ENCODE measurements at places on chromosomes 2 and 18.
A peak's percentile ranks its signal among the peaks of the same experiment; 100 is the strongest.

GRCh38 chr2:160022162-160022561 is 40.3 kb downstream of the PLA2R1 start:
- DNase-seq, result no peak

DNA sequence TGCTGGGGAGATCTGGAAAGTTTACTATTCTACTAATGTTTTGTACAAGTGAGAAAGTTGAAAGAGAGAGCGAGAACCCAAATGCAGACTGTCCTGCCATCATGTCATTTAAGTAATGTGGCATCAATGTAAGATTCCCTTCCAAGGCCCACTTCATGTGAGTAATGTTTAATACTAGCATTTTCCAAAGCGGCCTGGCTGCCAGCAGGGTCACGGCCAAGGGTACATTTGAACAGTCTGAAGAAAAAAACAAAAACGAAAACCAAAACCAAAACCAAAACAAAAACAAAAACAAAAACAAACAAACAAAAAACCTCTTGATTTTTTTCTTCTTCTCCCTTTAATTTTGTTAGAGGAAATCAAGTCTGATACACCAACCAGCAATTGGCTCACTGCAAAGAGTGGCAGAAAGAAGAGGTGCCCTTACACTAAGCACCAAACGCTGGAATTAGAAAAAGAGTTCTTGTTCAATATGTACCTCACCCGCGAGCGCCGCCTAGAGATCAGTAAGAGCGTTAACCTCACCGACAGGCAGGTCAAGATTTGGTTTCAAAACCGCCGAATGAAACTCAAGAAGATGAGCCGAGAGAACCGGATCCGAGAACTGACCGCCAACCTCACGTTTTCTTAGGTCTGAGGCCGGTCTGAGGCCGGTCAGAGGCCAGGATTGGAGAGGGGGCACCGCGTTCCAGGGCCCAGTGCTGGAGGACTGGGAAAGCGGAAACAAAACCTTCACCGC is 2.2 kb downstream of the HOXD10 start:
- no peak for DNase-seq

DNA sequence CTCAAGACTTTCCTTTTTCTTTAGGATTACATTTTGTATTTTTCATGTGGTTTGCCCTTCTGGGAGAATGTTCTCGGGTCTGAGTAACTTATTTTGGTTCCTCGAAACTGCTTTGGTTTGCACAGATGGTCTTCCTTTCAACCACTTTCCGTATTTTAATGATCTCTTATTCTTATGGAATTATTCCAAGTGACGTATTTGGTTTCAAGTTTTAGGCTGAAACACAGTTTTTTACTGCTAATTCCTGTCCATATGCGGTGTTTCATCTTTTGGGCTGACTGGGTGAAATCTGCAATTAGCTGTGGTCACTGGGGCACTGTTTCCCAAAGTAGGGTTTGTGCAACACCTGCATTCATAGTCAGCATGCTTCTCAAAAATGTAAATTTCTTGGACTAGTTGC is 122.7 kb downstream of the CAPN13 start:
- DNase-seq, result no peak

DNA sequence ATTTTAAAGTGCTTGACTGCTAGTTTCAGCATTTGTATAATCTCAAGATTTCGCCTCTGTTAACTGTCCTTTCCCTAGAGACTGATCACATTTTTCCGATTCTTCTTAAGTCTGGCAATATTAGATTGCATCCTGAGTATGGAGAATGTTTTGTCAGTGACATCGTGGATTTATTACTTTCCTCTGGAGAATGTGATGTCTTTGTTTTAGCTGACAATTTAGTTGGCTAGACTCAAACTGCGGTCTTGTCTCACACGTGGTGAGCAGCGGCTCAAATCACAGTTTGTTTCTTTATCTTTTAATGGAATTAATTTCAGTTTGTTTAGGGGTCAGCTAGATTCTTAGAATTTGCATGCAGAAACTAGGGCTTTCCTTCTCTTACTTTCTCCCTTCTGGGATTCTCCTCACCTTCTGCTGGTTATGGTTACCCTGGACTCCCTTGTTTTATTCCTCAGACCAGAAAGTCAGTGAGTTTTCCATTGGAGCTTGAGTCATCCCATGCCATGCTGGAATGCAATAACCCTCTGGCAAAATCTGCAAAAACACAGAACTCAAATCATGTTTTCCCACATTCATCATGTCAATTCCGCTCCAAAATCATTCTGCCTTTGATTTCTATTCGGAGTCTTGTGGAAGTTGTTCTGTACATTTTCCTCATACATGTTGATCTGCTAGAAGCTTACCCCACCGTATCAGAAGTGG is 327.2 kb upstream of the TRIB2 start:
- peak; percentile 7 for DNase-seq

GRCh38 chr2:138493334-138493733 is 8.2 kb upstream of the SPOPL start:
- DNase-seq, result peak; percentile 33

GRCh38 chr2:30356776-30357175 is 90.3 kb upstream of the LCLAT1 start:
- DNase-seq, result no peak

DNA sequence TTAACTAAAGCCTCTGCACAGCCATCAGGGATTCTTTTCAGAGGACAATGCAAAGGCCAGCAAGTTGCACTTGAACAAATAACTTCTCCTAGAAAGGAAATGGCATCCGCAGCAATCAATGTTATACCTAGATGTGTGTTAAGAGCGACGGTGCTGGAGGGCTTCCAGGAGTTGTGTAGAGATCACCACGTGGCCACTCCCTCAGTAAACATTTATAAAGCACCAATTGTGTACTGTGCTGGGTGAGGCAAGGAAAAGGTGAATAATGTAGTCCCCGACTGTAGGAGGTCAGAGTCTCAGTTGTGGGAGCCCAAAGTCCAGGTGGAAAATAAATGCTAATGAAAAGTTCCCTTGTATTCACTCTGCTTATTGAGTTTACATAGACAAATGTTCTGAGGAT is 135.0 kb downstream of the ALK start:
- peak; percentile 9 for DNase-seq

DNA sequence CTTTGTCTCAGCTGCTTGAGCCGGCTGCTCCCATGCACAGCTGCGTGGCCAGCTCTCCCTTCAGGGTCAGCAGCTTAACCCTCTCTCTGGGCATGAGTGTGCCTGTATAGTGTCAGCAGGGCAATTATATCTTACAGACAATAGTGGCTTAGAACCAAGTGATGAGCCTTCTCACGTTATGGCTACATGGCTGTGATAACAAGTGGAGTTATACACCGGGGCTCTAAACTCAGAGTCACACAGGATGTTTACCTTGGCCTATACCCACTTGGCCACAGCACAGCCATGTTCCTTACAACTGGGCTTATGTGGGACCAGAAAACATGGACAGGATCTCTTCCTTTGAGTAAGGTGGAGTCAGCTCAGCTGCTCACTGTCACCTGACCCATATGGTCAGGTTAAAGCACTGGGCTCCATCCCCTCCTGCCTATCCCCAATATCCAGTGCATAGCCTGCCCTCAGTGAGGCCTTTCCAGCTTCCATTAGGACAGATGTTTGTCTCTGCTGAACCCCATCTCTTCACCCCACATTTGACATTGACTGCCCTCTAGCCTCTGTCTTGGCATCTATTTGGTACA is 294.2 kb upstream of the NCKAP5 start:
- no peak for DNase-seq

DNA sequence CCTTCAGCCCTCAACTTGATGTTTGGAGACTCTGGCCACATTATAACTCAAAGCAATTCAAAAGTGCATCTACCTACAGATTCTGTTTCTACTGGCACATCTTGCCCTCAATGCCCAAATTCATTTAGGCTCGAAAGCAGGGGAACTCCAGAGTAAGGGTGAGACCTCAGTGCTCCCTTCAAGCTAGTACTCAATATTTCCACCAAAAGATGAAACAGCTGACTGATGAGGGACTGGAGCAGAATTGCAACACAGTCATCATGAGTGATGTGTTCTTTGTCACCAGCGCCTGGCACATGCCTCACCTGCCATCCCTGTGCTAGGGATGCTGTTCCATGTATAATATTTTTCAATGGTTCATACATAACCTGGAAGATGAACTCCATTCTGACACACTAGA is 247.3 kb downstream of the DSEL start:
- no peak for DNase-seq

DNA sequence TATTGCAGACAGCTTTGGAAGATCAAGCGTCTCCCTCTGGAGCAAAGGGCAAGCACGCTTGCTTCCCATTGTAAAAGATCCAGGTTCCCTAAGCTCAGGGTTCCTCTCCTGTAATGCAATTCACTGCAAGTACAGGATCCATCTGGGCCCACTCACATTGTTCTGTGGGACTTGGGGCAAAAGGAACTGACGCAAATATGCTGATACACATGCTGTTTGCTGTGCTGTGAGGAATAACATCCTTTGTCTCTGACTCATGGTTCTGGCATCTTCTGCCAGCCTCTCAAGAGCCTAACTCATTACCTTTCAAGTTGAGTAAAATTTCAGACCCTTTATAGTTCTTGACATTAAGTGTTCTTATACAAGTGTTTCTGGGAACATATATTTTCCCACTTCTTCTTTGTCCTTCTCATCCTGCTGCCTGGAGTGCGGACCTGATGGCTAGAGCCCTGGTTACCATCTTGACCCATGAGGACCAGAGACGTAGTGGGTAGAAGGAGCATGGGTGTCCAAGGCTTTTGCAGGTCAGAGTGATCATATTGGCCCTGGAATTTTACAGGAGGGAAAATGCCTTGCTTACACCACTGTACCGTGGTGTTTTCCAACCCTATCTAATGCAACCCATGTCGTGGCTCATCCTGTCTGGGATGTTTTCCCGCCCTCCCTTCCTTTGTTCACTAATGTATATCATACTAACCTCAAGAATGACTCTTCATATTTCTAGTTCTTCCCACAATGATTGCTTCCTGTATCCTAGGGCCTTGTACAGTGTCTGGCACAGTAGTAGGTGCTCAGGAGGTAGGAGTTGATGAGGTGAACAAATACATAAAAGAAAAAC is 145.7 kb upstream of the GLI2 start:
- peak; percentile 96 for DNase-seq

DNA sequence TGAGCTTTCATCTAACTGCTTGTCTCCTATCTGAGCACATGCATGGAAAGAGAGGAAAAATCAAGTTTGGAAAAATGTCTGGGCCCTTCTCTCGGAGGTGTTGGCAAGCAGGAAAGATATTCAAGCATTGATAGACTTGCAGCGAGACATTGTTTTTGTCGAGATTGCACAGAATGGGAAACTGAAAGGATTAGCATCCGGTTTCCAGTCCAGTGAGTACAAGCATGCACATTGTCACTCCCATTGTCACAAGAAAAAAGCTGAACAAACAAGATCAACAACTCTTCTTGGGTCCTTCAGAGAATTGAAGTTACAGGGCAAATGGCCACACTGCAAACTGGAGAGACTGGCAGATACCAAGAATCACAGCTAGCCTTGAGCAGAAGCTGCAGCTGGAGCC is 19.6 kb upstream of the MC5R start:
- no peak for DNase-seq

- no peak for DNase-seq
These were observed 115.9 kb upstream of the CD302 start for GRCh38 chr2:159913900-159914299.

GRCh38 chr2:29753671-29754444 is 167.5 kb downstream of the ALK start:
- DNase-seq, result no peak

GRCh38 chr2:153497938-153498629 is 19.5 kb upstream of the RPRM start:
- DNase-seq, result no peak

GRCh38 chr2:113838277-113838676 is 51.6 kb upstream of the ACTR3 start:
- DNase-seq, result no peak

DNA sequence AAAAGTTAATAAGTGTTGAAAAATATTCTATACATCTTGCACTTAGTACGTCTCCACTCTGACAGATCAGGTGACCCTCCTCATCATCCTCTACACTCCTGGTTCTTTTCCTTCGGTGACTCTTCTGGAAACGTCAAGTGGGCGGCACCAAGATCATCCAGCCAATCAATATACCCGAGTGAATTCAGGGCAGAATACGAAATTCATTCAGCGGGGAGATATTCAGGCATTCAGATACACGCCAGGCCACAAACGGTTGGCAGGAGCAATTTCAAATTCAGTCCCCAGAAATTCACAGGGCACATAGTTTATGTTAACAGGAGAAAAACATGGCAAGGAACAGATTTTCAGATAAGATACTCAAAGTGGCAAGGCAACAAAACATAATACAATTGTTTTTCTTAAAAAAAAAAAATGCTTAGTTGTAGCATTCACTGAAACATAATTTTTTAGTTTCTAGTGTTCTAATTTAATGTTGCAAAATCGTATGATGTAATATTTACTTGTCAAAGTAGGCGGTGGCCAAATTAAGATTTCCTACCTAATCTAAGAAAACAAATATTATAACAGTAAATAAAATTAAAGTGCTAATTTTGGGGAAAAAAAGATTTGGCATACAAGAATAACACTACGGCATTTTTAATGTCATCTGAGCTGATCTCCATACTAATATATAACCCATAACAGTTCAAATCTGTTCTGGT is 4.2 kb downstream of the CLK1 start:
- DNase-seq, result peak; percentile 45

- DNase-seq, result peak; percentile 87
These were observed 94.1 kb upstream of the CD302 start for GRCh38 chr2:159891917-159892730.

DNA sequence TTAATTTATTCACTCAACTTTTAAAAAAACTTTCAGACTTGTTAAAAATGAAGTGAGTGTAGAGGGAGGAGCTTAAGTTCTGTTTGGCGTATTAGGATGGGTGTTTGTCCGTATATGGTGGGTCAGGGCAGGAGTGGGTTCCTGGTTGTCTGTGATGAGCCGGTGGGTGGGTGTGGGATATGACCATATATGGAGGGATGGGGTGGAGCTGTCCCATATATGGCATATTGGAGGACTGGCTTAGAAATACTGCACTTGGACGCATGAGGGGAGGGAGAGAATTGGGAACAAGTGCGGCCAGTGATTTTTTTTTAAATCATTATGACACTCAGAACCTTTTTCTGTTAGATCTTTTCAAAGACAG is 1.5 kb downstream of the KDM3A start:
- DNase-seq, result peak; percentile 93

- DNase-seq, result no peak
These were observed 11.1 kb upstream of the MAPRE3 start for GRCh38 chr2:26959331-26959730.

- DNase-seq, result no peak
These were observed 227.6 kb downstream of the SEPTIN10 start for GRCh38 chr2:109386004-109386695.

DNA sequence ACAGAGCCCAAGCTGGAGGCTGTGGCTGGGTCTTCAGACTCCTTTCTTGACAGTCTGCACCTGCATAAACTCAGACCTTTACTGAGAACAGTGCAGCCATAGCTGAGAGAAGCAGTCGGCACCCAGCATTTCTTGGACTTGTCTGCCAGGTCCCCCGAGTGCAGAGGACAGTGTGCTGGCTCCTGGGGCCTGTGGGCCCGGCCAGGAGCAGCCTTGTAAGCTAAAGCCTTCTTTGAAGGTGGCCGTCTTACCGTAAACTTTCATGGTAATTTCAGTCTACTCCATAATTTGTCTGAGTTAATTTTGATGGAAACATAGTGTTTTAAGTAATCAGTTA is 70.9 kb downstream of the LRRFIP1 start:
- no peak for DNase-seq

DNA sequence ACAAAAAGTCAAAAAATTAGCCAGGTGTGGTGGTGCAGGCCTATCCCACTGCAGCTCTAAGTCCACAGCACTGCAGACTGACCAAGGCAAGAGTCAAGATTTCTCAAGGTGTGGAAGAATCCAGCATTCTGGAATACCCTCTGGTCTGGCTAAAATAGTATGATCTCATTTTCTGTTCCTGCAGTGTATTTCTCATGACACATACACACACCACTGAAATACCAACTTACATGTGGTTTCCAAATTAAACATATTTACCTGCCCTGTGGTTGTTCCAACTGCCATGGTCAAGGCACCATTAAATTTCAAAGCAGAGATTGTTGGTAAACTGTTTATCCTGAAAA is 30.9 kb downstream of the NOL10 start:
- DNase-seq, result peak; percentile 42

Data from bronchial epithelial cell (primary cell).